ENCODE measurements at places on chromosomes 4 and X.

DNA sequence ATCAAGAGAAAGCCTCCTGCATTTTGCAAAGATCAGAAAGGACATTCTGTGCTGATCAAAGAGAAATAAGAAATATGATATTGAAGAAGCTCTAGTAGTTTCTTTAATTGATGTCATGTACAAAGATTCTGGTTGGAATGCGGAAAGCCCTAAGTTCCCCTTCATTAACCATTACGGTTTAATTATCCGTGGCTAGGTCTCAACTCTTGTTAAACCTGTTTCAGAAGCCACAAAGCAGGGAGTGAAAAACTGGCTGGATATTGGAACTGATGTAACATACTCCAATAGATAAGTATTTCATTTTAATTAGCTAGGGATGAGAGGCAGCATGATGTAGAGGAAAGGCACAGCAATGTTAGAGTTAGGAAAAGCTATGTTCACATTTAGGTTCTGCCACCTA, 55.7 kb downstream of the SPANXN3 start:
- no peak for DNase-seq

DNA sequence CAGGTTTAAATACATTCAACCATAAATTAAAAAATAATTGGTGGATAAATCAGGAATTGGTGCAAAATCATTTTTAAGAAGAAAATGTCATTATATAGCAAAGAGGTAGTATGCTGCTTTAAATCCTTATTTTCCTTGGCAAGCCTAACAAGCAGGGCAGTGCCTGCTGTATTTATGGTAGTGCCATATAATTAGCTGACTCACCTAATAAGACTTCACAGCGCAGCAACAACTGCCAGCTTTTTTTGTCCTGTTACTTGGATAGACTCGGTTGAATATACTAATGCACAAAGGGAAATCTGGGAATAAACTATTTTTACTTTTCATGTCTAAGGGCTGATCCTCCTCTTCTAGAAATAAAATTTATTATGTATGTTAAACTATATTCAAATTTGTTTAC, 99.1 kb downstream of the SNCA start:
- DNase-seq = no peak

- DNase-seq = peak; percentile 98
Observed at GRCh38 chrX:1661048-1661921, 46.4 kb downstream of the ASMT start.

DNA sequence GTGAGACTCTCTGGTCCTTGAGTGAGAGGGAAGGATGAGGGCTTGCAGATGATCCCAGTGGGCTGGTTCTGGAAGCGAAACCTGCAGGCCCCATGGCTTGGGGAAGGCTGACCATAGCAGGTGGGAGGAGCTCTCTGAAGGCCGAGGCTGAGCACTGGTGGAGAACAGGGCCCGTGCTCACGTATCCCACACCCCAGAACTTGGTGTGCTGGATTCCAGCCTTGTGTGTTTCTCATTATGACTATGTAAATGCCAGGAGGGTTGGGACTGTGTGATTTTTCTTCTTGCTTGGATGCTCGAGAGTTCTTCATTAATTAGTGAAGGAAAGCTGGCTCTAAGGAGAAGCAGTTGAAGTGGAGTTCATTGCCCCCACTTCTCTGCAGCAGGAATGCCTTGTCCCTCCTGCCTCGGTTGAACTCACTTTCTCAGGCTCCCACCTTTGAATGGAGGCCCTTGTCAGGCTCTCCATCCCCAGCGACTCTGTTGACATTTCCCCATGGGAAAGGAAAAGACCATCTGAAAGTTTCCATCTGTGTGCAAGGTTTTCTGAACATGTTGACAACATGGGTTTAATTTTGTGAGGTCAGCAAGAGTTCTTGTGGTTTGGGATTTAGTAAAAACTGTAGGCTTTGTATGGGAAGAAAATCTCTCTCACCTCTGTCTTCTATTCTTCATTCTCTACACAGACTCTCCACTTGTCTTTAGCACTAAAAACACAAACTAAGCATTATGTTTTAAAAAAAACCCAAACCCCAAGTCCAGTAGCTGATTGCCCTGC, 57.7 kb downstream of the TBL1X start:
- no peak for DNase-seq

DNA sequence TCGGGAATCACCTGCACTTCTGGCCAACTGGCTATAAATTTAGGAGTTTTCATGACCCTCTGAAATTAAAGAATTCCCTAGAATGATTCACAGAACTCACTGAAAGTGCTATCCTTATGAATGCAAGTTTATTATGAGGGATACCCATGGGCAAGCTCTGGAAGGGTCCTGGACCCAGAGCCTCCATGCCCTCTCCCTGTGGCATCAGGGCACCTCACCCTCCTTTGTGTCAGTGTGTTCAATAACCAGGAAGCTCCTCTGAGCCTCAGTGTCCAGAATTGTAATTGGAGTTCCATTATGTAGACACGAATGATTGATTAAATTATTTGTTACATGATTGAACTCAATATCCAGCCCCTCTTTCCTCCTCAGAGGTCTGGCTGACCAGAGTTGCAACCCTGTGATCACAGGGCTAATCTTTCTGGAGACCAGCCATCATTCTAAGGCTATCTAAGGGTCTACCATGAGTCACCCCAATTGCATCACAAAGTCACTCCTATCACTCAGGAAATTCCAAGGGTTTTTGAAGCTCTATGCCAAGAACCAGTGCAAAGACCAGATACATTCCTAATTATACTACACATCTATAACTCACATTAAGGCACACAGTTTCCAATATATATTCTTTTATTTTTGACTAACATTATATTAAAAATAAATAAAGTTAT, 8.9 kb downstream of the ANXA3 start:
- no peak for DNase-seq

GRCh38 chr4:6153874-6154273, 46.5 kb downstream of the JAKMIP1 start:
- DNase-seq = no peak

DNA sequence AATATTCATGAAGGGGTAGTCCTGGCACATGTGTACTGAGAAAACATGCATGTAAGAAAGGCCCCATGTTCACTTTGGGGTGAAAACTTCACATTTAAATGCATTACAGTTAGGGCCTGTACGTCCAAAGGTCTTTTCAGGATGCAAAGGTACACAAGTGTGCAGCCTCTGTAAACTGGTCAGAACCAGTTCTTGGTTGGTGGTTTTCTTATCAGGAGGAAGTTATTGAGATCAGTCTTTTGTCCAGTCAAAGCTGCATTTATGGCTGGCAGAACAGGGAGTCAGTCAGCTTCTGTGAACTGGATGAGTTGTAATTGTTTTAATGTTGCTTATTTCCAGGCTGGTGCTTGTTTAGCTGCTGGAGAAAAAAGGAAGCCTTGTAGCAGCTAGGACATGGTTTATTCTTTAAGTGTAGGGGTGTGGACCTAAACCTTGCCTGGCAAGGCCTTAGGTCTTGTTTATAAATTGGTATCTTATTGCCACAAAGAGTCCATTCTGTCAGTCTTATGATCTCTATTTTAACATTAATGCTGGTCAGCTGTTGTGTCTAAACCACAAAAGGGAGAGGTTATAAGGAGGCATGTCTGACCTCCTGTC, 1906.6 kb upstream of the TENM3 start:
- DNase-seq = no peak

- no peak for DNase-seq
Observed at GRCh38 chr4:6742989-6743388, 27.0 kb downstream of the BLOC1S4 start.

DNA sequence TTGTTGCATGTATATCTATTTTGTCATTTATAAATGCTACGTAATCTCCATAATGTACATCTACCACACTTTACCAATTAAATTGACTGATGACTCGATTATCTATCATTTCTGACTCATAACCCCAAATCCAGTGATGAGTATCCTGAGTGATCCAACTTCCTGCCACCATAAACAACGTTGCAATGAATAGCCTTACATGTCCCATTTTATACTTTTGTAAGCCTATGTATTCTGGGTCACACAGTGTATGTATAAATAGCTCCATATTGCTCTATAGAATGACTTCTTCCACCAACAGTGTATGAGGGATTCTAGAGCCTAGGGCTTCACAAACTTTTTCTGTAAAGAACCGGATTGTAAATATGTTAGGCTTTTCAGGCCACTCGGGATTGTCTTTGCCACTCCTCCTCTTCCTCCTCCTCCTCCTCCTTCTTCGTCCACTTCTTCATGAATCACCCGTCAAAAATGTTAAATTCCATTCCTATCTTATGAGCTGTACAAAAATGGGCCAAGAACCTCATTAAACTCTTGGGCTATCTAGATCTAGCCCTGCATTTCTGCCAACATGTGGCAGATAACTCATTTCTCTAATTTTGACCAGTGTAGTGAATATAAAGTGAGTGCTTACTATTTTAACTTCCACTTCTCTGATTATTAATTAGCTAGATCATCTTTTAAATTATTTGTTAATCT, 672.2 kb upstream of the AMOT start:
- no peak for DNase-seq

DNA sequence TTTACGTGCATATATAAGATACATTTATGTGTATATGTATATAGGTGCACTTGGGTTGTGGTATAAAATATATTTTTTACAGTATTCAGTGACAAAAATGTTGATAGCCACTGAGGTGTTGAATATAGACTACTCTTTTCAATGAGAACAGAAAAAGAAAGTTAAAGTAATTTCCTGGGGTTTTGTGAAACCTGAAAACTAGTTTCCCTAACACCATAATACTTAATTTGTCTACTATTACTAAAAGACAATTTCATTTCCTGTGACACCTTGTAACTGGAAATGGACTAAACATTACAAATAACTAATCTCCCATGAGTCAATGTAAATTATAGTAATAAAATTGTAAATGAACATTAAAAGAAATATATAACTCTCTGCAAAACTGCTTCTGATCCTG, 32.0 kb upstream of the MAP9 start:
- no peak for DNase-seq

- no peak for DNase-seq
Observed at GRCh38 chrX:40174854-40175510, 77.2 kb upstream of the BCOR start.

DNA sequence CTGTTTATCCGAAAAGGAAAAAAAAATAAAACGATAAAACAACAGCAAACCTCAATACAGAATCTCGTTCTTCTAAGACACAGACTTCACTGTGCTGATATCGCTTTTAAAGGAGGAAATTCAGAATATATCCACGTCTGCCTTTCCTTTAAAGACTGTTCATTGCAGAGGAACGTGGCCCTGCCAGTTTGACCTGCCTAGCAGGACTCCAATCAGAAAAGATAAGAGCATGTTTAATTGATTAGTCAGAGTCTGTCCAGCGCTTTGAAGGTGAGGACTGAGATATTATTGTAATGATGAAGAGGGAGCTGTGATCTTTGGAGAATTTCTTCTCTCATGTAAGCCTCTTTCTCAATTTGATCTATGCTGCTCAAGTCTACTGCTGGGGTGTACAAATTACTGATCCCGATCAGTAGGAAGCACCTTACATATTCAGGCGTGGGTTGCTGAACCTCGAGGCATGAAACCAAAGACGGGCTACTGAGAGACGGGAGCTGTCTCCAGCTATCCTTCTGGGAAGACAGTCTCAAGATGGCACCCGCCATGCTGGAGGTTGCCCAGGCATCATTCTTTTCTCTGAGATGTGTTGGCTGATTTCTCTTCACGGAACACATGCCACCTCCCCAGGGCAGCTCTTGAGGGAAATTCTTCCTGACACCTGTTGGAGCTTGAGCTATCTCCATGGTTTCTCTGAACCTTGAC, 146.1 kb downstream of the SHOX start:
- no peak for DNase-seq

GRCh38 chr4:72951628-72952027, 117.9 kb downstream of the COX18 start:
- no peak for DNase-seq

- no peak for DNase-seq
Observed at GRCh38 chr4:98673978-98674377, 15.6 kb upstream of the TSPAN5 start.

- no peak for DNase-seq
Observed at GRCh38 chr4:42658261-42658660, 1.4 kb upstream of the ATP8A1 start.

DNA sequence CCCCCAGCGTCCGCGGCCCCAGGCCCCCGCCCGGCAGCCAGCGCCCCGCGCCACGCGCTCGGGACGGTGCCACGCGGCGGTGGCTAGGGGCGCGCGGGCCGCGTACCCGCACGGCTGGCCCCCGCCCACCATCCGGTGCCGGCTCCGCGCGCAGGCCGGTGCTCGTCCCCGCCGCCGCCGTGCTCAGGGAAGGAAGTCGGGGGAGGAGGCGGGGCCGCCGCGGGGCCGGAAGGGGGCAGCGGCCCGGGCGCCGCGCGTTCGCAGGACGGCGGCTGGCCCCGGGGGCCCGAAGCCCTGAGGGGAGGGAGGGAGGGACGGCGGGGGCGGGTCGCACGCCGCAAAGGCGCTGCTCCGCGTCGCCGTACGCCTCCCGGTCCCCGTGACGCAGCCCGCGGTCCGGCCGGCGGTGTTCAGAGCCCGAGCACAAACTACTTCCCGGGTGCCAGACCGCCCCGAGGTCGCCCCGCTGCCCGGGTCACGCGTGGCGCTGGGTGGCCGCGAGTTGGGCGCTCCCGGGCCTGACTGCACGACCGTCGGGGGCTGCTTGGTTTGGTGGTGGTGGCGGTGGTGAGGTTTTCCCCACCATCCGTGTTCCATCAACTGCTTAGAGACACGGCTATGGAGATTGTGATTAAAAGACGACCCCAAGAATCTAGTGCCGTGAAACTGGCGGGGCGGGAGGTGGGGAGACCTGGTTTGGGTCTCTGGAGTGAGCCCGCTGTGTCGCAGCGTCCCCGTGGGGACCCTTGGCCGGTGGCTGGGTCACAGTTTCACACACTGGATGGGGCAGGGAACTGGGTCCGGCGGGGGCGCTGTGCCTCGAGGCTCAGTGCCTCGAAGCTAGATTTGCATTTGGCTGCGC, at the start of gene DCTD:
DCTD (minus strand) TSS at position 205 of the 862 bp plus-strand sequence. CDS start 1,818 bp downstream, outside the sequence.
- DNase-seq = peak; percentile 82

DNA sequence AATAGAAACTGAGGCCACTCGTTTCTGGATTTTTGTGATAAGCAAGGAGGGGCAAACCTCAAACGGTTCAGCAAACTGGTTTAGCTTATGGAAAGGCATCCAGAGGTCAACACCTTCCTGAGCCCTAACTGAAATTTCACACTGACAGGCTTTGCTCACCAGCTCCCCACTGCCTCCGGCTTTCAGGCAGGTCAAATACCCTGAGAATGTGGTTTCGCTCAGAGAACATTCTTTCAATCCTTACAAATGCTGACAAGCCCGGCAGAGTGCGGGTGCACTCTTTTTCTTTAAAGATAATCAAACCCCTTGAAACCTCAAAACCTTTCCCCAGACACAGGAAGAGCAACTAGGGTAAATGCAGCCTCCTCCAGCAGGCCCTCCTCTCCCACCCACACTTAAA, 41.5 kb downstream of the CD40LG start:
- DNase-seq = peak; percentile 33

GRCh38 chrX:2299871-2300270, 200.9 kb downstream of the DHRSX start:
- no peak for DNase-seq

GRCh38 chr4:38396845-38397547, 267.0 kb upstream of the KLF3 start:
- no peak for DNase-seq

DNA sequence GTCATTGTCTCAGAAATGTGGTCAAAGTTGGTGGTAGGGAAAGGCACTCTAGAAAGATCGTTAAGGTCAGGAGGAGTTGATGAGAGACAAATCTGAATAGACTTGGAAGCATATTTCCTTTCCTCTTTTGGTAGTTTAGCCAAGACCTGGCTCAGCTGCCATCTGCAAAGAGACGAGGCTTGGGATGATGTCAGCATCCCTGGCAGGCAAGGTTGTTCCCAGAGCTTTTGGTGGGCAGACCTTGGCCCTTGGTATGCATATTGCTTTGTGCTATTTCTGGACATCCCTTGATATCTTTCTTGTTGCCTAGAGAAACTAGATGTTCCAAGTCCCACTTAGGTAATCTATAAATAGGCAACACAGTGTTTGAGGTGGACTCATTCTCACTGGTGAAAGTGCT, 82.4 kb upstream of the NAF1 start:
- DNase-seq = no peak
